ENCODE measurements at places on chromosomes 6 and 20.
A peak's percentile ranks its signal among the peaks of the same experiment; 100 is the strongest.

GRCh38 chr6:111468329-111469012 is 14.5 kb downstream of the REV3L start:
- no peak for DNase-seq

GRCh38 chr6:170040115-170040500 is 250.8 kb downstream of the DLL1 start:
- DNase-seq, result no peak

DNA sequence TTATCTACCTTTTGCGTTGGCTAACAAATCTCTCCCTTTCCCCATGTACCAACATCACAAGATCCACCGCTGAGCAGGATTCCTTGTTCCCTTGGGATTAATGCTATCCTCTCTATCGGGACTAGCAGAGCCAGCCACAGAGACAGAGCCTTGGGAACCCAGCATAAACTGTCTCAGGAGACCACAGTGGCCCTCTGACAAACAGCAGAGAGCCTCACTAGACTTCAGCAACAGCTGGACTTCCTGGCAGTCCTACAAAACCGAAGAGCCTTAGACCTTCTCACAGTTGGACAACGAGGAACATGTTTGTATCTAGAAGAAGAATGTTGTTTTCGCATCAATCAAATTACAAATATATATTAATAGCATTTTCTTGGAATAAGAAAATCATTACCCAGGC is 39.6 kb upstream of the POU5F1 start:
- no peak for DNase-seq

- no peak for DNase-seq
Measured at GRCh38 chr20:44405257-44405656, 49.8 kb downstream of the HNF4A start.

DNA sequence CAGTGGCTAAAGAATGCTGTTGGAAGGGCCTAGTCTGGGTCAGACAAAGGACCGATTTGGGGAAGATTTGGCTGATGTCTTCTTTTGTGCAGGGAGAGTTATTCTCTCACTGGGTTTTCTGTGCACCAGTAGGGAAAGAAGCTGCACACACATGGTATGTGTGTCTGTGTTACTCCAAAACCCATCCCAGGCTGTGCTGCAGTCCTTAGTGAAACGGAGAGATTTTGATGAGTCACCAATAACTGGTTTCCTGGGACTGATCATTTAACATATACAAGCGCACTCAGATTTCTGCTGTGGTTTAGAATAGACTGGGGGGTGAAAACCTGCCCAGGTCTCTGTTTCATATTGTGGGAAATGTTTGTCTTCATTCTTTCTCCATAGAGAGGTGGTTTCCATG is 1049.8 kb downstream of the KIF16B start:
- no peak for DNase-seq

GRCh38 chr6:12363651-12364381 is 73.7 kb downstream of the EDN1 start:
- peak; percentile 41 for DNase-seq

GRCh38 chr6:131400779-131401496 is 172.1 kb upstream of the ARG1 start:
- no peak for DNase-seq

- no peak for DNase-seq
Measured at GRCh38 chr6:20582586-20583443, 48.6 kb downstream of the CDKAL1 start.

DNA sequence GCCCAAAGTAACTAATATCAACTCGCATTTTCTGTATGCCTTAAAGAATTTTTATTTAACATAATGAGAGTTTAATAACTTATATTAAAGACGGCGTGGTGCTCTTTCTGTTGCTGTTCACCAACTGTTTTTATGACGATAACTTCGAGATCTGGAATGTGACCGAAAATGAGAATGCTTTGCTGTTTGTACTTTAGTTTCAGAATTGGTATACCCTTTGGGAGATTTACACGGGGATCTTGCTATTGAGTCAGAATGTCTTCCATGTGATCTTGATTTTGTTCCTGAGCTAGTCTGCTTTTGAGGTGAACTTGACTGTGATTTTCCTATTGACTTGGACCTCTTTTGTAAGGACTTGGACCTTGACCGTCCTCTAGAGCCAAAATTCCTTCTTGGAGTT is 17.9 kb downstream of the PNRC1 start:
- no peak for DNase-seq

Data from germinal center (tissue), 1 donor.